ENCODE measurements at places on chromosomes 7 and 10. TPM values are rescaled to one million over a fixed set of nuclear protein-coding genes. Genes with fewer than 3 reads are reported as not detected.

The MYL10 gene
- total RNA-seq = not detected

The TRIP6 gene
- 121 TPM for total RNA-seq

The TDRD1 gene
- total RNA-seq = not detected

DNA sequence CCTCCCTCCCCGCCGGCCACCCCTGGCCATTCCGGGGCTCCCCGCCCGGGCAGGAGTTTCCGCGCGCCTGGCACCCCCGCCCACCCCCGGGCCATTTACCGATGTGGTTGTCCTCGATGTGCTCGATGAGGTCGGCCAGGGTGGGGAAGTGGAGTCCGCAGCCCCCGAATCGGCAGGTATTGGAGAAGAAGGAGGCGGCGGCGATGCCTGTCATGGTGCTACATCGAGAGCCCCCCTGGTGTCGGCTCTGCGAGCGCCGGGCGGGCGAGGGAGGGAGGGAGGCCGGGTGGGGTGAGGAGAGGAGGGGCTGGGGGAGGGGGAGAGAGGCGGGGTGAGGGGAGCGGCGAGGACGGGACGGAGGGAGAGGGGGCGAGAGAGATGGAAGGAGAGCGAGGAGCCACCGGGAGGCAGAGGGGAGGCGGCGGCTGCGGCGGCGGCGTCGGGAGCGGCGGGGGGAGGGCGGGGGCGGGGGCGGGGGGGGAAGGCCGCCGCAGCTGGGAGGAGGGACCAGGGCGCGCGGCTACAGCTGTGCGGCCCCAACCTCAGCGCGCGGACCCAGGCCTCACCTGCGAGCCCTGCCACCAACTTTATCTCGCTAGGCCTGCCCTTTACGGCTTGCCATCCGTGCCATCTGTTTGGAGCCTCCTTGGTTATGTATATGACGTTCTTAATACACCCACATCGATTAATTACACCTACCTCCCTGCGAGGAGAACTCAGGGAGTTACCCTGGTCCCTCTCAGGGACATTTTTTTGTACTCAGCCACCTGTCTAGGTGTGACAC is at the start of gene JAZF1:
TSS of gene JAZF1 (minus strand) at position 432 of the 784 bp plus-strand sequence.
- H3K27ac ChIP-seq = peak within 1 kb of the TSS; percentile 47
- peak within 1 kb of the TSS; percentile 82 for H3K4me3 ChIP-seq
- no peaks in the 10 kb centered on the region for H3K36me3 ChIP-seq
- peak; percentile 68 for DNase-seq

- no peaks in the 10 kb centered on the region for H3K36me3 ChIP-seq
- no peak overlapping the region for H3K4me3 ChIP-seq
- no peak for DNase-seq
- no peak overlapping the region for H3K27ac ChIP-seq
Measured at GRCh38 chr10:60413306-60414012, 23.8 kb upstream of the ANK3 start.

DNA sequence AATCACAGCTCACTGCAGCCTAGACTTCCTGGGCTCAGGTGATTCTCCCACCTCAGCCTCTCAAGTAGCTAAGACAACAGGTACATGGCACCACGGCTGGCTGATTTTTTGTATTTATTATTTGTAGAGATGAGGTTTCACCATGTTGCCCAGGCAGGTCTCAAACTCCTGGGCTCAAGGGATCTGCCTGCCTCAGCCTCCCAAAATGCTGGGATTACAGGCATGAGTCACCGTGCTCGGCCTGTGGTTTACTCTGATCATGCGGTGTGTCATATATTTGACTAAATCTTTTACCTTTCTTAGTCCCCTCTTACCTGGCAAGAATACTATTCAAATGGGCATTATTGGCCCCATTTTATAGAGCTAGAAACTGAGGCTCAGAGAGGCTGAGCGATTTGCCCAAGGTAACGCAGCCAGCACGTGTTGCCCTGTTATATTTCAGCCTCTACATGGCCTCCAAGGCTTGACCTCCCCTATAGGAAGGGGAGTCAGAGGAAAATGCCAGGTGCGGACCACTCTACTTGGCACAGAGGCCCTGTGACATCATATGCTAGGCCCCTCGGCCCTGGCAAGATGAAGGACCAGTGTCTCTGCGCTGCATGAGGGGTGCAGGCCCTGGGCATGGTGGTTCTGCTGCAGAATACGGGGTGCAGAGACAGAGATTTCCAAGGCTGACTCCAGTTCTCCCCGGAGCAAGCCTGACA is 8.2 kb downstream of the ZCCHC24 start:
- H3K4me3 ChIP-seq = no peak overlapping the region
- peak overlapping the region; percentile 95 for H3K27ac ChIP-seq
- no peaks in the 10 kb centered on the region for H3K27me3 ChIP-seq
- DNase-seq = peak; percentile 65

DNA sequence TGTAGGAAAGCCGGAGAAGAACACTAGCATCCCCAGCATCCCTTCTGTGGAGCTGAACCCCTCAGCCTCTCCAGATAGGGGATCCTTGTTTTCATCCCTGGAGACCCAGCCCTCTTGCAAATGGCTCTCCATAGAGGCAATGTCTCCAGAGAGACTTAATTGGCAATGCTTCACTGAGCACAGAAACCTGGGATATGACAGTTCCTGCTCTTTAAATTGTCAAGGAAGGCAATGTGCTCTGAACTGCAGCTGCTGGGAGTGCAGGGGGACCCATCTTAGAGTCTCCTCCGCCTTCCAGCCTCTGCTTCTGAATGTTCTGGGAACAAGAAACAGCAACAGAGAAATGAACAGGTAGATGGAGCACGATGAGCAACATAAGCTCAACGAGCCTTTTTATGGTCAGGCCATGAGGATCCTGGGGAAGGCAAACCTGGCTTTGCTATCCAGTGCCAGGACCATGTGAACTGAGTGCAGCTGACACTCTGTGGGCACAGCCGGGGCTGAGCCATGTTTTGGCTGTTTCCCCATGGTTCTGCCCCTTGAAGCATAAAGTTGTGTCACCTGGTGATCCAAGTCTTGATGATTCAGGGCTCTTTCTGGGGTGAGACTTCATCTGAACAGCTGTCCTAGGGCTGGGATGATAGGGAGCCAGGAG is 481.0 kb downstream of the PLXNA4 start:
- no peaks in the 10 kb centered on the region for H3K36me3 ChIP-seq
- no peak overlapping the region for H3K4me3 ChIP-seq
- no peak for DNase-seq
- H3K27me3 ChIP-seq = peaks cover 17% of the 10 kb centered on the region

- H3K4me1 ChIP-seq = peaks cover 18% of the 10 kb centered on the region
- H3K27ac ChIP-seq = 0 out of 2 replicates have a peak overlapping the region, but pooled peaks have one; percentile 10
- DNase-seq = peak; percentile 50
- no peaks in the 10 kb centered on the region for H3K36me3 ChIP-seq
- H3K27me3 ChIP-seq = no peaks in the 10 kb centered on the region
Measured at GRCh38 chr7:105853931-105854419, 22.4 kb downstream of the ATXN7L1 start.

- H3K27ac ChIP-seq = no peak overlapping the region
- no peak for DNase-seq
- H3K4me3 ChIP-seq = no peak overlapping the region
- no peaks in the 10 kb centered on the region for H3K4me1 ChIP-seq
- H3K27me3 ChIP-seq = no peaks in the 10 kb centered on the region
Measured at GRCh38 chr10:118544401-118544948, 51.0 kb downstream of the PRLHR start.
